ENCODE measurements at places on chromosomes 4 and X.
A peak's percentile ranks its signal among the peaks of the same experiment; 100 is the strongest.

DNA sequence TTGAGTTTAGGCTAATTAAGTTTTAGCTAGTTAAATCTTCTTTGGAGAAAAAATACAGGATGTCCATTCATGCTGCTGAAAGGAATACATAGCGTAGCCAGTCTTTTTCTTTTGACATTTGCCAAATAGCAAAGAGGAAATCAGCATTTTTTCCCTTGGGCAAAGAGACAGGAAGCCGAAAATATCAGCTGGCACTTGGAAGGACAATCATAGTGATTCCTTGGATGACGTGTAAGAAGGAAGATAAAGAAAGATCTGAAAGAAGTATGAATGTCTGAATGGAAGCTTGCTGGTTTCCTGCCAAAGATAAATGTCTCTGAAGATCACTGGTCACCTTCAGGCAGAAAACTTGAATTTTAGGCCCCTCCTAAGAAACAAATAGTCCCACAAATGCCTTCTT is 44.2 kb downstream of the SLITRK2 start:
- DNase-seq: no peak

- DNase-seq: no peak
These were observed 319.6 kb upstream of the HS3ST1 start for GRCh38 chr4:11748164-11748872.

GRCh38 chrX:67892401-67892800 is 348.6 kb downstream of the AR start:
- no peak for DNase-seq

DNA sequence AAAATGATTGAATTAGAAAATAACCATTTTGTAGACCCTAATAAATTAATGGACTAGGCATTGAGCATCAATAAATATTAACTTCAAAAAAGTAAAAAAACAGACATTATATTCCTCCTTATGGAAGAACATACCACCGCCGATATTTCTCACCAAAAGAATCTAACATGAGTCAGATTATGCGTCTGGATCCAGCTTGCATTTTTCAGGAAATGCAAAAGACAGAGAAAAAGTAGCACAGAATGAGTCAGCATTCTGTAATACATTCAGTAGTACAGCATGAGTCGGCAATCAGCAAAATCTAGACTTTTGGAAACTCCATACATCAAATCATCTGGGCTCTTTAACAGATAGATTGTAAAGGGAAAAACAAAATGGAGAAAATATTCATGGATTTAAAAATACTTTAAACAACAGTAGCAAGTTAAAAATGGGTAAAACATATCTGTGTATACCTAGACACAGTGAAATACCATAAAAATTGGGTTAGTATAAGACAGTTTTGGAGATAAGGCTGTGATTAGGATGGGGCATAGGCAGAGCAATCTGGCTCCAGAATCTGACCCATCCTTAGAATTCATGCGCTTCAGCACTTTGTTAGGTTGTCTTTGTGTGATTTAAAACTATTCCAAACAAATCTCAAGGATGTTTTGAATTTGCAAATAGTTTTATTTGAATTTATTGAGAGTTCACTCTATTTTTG is 633.0 kb upstream of the FAM241A start:
- DNase-seq: no peak

DNA sequence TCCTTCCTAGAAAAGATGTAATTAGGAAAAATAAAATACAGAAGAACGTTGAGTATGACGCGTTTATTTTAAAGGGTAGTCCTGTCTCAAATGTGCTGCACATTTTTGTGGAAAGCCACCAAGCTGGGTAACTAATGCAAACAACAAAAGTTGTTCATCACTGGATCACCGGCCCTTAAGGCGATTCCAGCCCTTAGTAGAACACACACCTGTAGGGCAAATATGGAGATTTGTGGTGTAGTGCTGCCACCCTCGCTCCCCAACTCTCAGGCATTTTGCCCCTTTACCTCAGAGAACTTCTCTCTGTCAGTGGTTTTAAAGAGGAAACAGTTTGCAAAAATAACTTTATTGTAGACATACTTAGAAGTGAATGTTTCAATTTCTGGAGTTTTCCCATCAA is 1.9 kb downstream of the TBL1X start:
- no peak for DNase-seq

DNA sequence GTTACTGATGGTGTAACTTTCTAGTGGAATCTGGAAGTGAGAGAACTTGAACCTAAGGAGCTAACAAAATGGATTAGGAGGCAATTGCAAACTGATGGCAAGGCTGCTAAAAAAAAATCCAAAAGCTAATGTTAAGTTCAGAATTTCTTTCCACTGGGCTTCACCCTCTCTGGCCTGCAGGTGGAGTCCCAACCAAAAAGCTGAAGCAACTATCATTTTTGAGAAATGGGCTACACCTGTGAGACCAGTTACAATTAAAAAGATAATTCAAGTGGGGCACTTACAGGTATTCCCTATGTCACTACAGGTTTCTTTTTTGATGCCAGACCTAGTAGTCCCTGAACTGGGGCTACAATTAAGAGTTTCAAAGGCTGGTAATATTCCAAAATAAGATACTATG is 142.1 kb upstream of the FTHL17 start:
- DNase-seq: no peak

DNA sequence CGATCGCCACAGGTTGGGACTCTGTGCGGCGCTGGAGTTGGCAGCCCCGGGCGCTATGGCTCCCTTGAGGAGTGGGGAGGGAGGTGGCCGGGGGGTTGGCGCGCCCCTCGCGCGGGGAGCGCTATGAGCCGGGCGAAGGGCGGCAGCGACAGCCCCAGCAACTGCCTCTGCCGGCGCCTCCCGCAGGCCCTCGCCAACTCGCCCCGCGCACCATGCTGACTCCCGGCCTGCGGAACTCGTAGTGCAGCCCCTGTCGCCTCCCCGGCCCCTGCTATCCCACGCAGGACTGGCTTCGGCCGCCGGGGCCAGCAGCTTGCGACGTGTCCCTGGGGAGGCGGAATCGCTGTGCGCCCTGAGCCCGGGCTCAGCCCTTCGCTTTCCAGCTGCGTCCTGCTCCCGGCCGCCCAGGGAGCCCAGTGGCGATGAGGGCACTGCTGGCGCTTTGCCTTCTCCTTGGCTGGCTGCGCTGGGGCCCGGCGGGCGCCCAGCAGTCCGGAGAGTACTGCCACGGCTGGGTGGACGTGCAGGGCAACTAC is 415 bp downstream of the SHISA3 start:
- DNase-seq: peak; percentile 70

DNA sequence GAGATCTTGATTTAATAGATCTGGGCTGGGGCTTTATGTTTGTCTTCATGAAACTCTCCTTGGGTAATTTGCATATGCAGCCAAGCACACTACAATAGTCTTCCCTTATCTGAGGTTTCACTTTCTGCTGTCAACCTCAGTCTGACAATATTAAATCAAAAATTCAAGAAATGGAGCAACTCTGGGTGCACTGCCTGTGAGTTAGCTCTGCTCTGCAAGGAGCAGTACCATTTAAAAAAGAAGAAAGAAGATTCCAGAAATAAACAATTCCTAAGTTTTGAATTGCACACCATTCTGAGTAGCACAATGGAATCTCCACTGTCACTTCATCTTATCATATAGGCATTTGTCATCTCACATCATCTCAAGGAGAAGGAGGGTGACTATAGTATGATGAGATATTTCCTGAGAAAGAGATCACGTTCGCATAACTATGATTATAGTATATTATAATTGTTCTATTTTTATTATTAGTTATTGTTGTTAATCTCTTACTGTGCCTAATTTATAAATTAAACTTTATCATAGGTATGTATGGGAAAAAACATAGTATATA is 9.4 kb downstream of the FNIP2 start:
- DNase-seq: no peak

DNA sequence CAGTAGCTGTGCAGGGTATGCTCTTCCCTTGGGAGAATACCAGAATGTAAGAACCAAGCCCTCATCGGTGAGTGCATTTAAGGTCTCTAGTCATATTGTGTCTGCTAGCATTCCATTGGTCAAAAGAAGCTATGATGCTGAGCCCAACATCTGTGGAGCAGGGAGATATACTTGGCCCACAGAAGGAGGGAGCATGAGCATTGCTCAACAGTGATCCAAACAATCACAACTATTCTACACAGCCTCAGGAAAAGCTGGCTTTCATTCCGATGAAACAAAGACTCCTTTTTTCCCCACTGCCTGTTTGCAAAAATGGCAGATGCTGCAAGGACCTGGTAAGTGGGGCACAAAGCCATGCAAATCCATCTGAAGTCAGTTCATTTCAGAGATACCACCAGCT is 80.6 kb upstream of the DHX15 start:
- DNase-seq: no peak

GRCh38 chr4:117983541-117984365 is 50.5 kb upstream of the NDST3 start:
- DNase-seq: no peak

GRCh38 chr4:83618991-83619645 is 83.2 kb downstream of the GPAT3 start:
- no peak for DNase-seq

- DNase-seq: no peak
These were observed 199.8 kb upstream of the SFRP2 start for GRCh38 chr4:153988492-153989363.

- DNase-seq: no peak
These were observed 9.1 kb upstream of the USO1 start for GRCh38 chr4:75715105-75715799.

DNA sequence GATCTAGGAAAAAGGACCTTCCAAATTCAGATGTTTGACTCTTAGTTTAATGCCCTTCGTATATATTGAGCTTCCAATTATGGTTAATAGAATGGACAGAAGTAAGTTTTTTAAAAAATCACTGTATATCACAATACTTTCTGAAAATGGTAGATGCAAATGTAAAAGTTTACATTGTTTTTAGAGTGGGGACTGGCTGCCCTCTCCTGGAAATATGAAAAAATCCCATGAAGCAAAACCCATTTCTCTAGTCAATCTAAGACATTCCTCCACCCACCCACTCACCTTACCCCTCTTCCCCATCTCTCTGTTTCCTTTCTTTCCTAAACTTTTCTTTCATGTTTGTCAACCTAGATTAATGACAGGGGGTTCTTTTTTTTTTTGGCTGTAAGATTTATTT is 134.5 kb downstream of the ARHGAP6 start:
- no peak for DNase-seq
